ENCODE measurements at places on chromosomes 5 and 9.
A peak's percentile ranks its signal among the peaks of the same experiment; 100 is the strongest.

DNA sequence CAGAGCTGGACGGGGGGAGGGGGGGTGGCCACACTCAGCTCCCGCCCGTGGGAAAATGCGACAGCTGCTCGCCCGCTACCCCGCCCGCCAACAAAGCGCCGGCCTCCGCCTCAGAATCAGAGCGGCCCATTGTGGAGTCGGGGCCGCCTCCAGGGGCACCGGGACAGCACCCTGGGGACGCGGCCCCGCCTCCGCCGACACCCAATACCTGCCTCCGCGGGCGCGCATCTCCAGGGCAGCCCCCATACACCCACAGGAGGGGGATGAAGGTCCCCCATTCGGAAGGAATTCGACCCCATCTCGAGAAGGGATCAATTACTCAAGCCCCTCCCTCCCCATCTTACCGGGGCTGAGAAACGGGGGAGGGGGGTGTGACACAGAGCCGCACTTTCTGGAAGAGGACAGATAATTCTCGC is 1.3 kb downstream of the NOTCH1 start:
- DNase-seq, result peak; percentile 65

GRCh38 chr9:107620236-107620635 is 130.7 kb upstream of the KLF4 start:
- DNase-seq, result no peak

- DNase-seq, result no peak
Measured at GRCh38 chr9:129177443-129177790, 644 bp downstream of the IER5L start.

DNA sequence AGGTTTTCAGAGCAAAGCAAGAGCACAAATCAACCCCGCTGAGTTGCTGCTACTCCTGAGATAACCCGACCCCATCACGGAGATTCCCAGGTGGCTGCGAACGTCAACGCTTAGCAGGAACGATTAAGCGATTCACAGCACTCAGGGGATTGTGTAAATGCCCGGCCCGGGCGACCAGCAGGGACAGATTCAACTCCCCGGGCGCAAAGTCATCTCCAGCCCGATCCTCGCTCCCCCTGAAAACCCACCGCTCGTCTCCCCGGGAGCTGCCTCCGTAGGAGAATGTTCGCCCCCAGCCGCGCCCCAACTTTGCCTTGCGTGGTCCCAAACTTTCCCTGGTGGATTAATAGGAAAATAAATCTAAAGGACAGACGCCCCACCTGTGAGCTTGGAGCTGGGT is 685 bp downstream of the SLC24A2 start:
- DNase-seq, result peak; percentile 14

DNA sequence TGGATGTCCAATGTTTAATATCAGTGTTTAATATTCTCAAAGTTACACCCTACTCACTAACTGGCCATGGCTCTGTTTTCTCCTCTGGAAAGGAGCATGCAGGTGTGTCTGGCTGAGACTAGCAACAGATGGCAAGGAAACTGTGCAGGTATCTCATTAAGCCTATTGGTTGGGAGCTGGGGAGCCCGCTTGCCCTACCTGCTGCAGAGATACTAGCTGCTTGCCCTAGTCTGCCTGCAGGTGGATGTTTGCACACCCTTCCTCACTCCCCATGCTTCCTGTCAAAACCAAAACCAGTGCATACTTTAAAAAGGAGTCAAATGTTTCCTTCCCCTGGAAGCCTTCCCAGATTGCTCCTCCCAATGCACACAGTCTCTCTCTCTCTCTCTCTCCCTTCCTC is 228.3 kb upstream of the RASEF start:
- no peak for DNase-seq

GRCh38 chr5:6059137-6059800 is 319.1 kb downstream of the MED10 start:
- no peak for DNase-seq

DNA sequence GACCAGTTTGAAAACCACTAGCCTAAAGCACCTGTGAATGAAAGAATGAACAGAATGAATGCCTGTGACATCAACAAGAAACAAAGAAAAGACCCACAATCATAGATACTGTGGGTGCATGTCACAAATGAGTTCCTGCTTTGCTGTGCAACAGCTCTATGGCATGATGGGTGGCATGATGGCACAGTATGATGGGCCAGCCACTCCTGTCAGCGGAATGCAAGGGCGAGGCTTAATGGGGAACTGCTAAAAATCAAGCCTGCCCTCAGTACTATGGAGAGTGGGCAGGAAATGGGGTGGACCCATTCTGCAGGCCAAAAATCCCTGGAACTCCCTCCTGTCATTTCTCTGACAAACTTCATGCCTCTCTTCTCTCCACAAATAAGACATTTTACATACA is 89.0 kb downstream of the DCP2 start:
- DNase-seq, result no peak

DNA sequence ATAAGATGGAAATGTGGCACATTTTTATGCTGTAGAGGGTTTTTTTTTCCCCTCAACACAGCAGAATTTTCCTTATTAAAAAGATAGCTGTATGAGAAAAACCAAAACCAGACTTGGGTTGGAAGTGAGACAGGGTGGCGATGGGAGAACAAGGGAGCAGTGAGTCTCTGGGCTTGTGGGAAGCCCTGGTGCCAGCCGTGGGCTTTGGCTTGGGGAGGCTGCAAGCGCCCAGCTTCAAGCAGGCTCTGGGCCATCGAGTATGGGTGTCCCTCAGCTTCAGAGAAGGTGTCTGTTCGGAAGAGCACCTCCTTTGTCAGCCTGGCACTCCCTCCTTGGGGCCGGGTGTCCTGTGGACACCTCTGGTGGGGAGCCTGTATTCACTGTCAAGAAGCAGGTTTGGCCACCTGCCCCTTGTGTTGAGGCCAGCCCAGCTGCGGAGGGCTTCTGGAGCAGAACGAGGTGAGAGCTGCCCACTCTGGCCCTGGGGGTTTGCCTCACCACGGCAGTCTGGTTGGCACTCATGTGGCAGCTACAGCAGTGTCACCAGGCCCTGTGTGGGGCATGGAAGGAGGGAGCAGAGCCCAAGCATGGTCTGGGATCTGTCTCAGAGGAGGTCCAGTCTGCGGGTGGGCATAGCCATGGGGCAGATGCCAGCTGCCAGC is 37.6 kb upstream of the ANGPTL2 start:
- DNase-seq, result no peak

- DNase-seq, result no peak
Measured at GRCh38 chr5:88769165-88769564, 113.8 kb downstream of the MEF2C start.

- DNase-seq, result no peak
Measured at GRCh38 chr5:35789732-35790456, 66.8 kb upstream of the IL7R start.

- peak; percentile 70 for DNase-seq
Measured at GRCh38 chr5:177447066-177447610, 524 bp downstream of the PRR7 start.

DNA sequence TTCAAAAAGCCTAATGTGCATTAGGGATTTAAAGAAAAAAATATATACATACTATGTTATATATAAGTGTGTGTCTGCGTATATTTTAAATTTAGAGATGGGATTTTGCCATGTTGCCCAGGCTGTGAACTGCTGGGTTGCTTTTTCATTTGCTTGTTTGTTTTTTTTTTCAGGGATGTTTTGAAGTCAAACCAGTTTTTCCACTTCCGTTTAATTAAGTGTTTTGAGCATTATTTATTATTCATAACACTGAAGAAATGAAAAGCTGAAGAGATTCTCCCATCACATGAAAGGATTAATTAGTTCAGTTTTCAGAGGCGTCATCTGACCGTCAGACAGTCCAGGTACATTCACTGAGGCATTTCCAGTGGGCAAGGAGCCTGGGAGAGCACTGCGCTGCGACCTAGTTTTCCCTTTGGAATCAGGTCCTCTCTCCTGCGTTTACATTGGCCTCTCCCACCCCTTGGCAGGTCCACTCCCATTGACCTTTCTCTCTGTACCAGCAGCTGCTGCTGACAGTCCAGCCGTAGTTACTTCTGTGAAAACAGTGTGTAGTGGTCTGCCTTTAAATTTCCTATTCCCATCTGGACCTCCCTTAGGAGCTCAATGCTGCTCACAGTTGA is 26.0 kb downstream of the ARRDC3 start:
- no peak for DNase-seq

- no peak for DNase-seq
Measured at GRCh38 chr5:164357395-164358033, 852.1 kb downstream of the MAT2B start.

- no peak for DNase-seq
Measured at GRCh38 chr9:24820196-24820595, 274.5 kb upstream of the IZUMO3 start.

DNA sequence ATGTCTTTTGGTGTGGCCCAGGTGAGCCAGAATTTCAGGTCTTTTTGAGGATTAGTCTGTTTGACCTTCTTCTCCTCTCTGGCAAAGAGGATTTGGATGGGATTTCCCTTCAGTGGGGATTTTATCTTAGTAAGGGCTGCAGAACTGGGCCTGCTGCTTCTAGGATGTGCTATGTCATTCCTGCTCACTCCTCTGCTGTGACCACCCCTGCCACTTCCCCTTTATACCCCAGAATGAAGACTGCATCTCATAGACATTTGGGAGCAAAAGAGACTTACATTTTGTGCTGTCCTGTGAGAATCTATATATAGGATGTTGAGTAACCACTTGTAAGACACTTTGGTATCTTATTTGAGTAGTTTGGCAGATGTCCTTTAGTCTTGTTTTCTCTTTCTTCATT is 76.2 kb downstream of the ARHGAP26 start:
- no peak for DNase-seq

DNA sequence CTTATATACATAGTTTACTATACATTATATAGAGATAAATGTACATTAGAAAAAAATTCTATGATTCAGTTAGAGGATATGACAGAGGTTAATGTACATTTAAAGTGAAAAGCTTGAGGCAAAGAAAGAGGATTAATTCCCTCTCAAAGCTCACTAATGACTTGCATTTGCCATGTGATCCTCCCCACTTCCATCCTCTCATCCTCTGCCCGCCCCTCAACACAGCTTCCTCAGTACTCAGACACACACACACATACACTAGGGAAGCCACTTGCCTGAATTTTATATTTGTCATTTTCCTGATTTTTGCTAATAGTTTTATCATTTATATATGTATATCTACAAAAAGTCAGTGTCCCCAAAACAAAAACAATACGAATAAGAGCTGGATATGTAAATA is 764.5 kb downstream of the EFNA5 start:
- no peak for DNase-seq

- DNase-seq, result no peak
Measured at GRCh38 chr5:1800472-1801221, 560 bp upstream of the NDUFS6 start.

DNA sequence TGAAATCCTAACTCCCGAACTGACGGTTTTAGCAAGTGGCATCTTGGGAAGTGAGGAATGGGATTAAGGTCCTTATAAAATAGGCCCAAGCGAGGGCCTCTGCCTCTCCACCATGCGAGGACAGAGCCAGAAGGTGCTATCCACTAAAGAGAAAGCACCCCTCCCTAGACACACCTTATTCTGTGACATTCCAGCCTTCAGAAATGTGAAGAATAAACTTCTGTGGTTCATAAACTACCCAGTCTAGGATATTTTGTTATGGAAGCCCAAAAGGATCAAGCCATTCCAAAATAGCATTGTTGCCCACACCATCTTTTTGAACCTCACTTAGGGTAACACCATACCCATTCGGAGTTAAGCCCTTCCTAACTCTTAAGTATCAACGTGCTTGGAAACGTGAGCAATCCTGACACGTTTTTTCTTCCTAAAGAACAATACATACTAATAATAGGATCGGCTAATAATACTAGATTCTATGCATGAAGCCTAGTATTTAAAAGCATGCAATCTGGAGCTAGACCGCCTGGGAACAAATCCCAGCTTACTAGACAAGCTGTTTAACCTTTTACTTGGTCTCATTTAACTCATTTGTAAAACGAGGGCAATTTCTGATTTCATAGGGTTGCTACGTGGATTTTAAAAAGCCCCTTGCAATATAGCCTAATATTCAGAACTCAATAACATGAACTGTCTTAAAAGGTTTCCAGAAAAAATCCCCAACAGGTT is 1.1 kb upstream of the SMC2 start:
- DNase-seq, result no peak

DNA sequence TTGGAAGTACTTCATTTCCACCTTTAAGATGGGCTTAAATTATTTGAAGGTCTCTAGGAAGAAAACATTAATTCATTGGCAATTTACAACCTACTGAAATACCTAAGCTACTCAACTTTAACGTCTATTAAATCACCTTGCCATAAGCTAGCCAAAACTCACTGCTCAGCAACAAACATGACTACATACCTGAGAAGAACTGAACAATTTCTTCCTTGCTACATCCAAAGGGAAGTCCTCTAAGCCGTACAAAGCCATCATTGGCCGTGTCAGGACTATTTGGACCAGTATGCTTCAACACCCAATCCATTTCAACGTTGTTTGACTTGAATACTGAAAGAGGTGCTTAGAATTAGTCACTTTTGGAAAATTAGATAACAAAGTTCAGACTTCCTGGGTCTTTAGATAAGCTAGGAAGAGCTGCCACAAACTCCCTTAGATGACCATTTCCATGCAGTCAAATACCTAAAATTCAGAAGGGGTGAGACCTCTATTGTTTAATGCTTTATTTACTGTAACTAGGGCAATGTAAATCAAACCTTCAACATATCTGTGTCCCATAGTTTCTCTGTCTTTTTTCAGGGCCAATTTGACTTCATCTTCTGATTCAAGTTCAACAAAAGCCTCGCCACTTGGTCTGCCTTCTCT is 2.6 kb downstream of the HNRNPH1 start:
- no peak for DNase-seq

- no peak for DNase-seq
Measured at GRCh38 chr9:92324431-92324830, 719 bp downstream of the NOL8 start.

DNA sequence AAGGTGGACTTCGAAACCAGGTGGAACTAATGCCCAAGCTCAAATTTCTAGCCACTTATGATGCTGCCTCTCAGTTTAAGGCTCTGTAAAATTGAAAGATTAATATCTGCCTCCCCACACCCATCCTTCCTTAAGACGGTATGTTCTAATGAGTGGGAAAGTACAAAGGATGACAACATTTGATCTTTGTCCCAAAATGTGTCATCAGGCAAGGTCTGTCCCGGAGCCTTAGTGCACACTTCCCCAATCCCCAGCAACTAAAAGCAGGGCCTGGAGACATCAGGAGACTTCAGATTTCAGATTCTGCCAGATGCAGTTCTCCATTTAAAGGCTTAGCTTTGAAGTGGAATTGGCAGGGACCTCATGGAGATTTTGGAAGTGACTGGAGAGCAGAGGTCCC is 316.5 kb downstream of the ASTN2 start:
- no peak for DNase-seq

DNA sequence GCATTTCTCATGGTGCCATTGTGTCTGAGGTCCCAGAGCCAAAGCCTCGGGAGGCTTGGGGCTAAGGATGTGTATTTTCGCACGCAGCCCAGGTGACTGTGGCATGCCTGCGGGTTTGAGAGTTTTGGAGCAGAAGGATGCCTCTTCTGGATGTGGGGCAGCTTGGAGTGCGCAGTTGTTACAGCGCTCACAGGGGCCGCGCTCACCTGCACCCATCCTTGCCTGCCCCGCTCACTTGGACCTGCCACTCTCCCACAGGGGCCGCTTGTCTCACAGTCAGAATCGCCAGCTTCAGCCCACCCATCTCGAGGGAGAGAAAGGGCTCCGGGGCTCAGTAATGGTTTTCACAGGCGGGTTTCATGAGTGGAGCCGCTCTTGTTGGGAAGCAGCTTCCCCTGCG is 132.9 kb downstream of the MVB12B start:
- DNase-seq, result no peak

GRCh38 chr5:169531631-169532030 is 51.9 kb upstream of the SPDL1 start:
- DNase-seq, result no peak

All from occipital lobe (tissue), 3 donors.